ENCODE measurements at places on chromosomes 7 and 10.

- DNase-seq, result no peak
These were observed 35.9 kb downstream of the IL6 start for GRCh38 chr7:22762866-22763265.

DNA sequence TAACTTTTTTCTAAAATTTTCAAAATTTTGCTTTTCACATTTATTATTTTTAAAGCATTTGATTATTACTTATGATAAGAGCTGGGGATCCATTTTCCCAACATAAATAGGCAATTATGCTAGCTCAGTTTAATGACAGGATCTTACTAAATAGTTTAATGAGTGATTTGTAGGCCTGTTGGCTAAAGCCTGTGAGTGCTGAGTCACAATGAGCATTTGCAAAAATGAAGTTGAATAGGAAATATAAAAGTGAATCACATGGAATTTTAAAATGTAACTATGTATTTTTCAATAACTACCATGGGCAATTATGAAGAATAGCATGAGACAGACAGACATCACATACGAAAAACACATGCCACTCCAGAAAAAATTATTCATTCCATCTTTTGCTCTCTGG lies 45.1 kb upstream of the ZPBP start:
- DNase-seq, result no peak

DNA sequence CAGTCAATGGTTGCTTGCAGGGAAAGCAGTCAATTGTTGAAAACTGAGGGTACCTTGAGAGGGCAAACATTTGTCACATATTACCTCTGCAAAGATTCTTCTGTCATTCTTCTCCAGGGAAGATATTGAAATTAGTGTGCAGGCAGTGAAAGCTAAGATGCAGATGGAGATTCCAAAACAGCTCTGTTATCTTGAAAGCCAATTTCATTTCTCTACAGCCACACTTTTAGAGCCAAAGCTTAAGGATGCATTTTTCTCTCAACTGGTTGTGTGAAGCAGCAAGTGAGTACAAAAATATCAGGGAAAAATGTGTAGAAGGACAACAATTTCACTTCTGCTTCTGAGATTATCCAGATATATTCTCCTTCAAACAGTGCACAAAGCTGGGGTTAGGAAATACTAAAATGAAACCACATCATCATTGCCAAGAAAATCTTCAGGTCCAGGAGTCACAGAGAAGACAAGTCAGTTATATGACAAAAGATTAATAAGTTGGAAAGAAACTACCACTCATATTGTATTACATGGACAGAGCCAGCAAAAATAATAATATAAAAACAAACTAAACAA lies 16.3 kb downstream of the SGMS1 start:
- no peak for DNase-seq

DNA sequence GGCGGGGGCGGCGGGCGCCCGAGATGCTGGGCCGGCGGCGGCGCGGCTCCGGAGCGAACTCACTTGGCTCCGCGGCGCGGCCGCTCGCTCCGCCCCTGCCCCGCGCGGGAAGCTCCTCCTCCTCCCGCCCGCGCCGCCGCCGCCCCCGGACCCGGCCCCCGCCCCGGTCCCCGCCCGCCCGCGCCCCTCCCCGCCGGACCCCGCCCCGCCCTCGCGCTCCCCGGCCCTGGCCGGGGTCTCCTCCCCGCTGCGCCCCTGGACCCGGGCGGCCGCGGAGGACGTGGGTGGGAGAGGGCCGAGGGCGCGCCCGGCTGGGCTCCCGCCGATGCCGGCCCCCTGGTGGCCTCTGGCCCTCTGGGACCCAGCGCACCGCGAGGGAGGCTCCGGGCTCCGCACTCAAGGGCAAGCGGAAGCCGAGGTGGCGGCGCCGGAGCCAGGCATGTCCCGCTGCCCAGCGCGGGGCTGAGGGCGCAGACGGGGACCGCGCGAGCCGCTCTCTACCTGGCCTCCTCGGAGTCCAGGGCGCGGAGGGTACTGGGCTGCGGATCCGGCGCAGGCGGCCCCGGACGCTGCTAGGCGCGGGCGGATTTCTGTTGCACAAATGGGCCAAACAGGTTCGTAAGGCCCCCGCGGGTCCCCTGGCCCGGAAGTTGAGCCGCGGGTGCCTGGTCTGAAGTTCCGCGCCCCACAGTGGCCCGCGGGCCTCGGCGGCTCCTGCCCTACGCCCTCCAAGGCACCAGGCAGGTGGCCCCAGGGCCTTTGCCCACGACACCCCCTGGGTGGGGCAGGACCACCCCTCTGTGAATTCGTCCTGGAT lies at the start of gene TCERG1L:
Gene TCERG1L (minus strand): TSS at position 61 of the 817 bp plus-strand sequence. CDS start 86 bp downstream, outside the sequence.
- no peak for DNase-seq

DNA sequence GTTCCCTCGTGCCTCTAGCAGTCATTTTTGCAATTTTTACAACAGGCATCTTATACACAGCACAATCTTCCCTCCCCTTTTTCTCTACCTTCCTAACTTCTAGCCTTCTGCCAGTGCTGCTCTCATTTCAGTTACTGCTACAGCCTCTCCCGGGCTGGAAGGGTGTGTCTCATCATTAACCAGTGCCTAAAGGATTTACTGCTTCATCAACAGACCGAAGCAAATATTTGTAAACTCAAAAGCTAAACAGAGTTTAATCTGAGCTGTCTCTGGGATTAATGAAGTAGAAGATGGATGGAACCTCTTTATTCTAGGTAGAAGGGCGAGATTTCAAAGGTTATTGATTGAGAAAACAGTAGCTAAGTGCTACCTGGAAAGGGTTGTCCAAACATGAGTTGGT lies 94.3 kb downstream of the PRPF18 start:
- no peak for DNase-seq

DNA sequence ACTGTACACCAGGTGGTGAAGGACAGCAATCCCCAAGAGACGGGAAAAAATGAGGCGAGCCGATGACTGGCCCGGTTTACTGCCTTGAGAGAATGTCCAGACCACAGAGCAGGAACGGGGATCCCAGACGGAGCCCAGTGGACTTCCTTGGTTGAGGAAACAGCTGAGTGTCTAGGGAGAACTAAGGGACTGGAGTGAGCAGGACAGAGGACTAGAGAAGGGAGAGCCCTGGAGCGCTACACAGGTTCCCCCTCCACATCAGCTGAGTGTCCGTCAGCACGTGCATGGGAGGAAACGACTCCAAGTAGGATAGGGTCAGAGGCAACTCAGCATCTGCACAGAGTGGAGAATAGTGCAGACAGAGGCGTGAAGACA lies 7.1 kb upstream of the WDR86 start:
- DNase-seq, result no peak

DNA sequence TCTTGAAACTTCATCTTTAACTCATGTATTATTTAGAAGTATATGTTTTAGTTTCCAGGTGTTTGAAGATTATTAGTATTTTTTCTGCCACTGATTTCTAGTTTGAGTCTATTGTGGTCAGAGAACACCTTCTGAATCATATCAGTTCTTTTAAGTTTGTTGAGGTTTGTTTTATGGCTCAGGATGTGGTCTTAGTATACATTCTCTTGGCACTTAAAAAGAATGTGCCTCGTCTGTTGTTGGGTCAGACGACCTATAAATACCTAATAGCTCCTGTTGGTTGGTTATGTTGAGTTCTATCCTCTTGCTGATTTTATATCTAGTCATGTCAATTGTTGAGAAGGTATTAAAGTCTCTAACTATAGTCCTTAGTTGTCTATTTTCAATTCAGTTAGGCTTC lies 15.9 kb downstream of the TDRD1 start:
- no peak for DNase-seq

DNA sequence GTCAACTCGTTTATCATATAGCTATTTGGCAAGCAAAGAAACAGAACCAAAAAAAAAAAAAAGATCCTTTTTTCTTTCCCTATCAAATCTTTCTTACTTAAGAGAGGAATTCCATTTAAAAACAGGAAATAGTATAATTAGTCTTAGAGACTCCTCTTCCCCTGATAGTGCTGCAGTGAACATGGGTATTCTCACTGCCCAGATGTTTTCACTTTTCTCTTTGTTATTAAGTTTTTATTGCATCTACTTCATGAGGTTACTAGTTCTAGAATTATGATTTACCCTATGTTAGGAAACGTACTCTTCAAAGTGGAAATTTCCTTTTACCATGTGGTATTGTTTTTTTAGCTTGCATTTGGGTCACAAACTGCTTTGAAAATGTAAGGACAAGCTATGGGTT lies 8.5 kb downstream of the CASP2 start:
- no peak for DNase-seq

DNA sequence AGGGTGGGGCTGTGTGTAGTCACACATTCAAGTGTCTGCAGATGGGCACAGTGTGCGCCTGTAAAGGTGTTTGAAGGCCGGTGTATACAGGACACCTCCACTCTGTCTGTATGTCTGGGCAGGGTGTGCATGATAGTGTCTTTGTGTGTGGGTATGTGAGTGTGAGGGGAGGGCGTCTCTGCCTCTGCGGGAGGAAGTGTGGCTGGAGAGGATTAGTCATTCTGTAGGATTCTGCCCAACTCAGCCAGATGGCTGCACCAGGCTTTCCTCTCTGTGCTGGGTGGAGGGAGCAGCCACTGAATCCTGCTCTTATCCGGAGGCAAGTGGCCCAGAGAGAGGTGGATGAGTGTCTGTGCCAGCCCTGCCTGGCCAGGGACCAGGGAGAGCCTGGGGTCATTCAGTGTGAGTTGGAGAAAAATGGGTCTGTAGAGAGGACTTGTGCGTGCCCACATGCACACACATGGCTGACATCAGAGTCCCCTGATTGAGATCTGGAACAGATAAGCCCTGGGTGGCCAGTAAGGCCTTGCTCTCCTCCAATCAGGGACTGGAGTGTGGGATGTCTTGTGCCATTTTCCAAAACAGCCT lies 1.7 kb downstream of the SFXN3 start:
- DNase-seq, result peak; percentile 57

DNA sequence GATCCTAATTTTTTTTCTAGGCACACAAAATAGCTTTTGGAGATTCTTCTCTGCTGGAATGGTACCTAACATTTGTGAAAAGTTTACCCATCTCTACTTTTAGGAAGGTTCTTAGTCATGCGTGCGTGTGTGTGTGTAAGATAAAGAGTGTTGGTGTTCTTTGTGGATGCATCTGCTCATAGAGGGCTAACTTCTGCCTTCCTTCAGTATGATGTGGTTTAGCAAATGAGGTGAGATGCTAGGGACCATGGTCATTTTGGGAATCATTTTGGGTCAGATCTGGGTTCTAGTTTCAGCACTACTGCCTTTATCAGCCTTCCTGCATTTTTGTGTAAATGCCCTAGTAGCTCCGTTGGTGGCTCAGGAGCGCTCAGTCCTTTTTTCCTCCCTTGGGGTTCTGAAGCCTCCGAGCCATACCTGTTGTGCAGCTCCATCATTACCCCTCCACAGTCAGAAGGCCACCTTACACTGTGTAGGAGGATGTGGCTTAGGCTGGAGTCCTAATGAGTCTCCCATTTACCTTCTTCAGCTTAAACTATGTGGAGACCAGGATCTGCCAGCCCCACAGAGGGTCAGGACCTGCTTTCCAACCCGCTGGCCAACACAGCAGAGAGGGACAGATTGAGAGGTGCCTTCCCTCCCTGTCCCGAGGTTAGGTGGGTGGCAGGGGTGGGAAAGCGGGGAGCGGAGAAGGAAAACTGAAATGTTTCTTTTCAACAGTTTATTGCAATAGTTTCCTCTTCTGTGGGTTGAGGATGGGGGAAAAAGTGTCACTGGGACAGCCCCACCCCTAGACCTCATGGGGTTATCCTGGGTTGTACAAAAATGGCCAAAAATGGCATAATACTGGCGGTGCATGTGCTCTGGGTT lies 31.2 kb downstream of the TSPAN14 start:
- DNase-seq, result no peak

- no peak for DNase-seq
These were observed 1.3 kb downstream of the ZMIZ2 start for GRCh38 chr7:44749992-44750391.

- no peak for DNase-seq
These were observed 75.3 kb upstream of the FOXK1 start for GRCh38 chr7:4606797-4607196.

GRCh38 chr7:82527851-82528250 lies 84.3 kb upstream of the CACNA2D1 start:
- DNase-seq, result no peak

DNA sequence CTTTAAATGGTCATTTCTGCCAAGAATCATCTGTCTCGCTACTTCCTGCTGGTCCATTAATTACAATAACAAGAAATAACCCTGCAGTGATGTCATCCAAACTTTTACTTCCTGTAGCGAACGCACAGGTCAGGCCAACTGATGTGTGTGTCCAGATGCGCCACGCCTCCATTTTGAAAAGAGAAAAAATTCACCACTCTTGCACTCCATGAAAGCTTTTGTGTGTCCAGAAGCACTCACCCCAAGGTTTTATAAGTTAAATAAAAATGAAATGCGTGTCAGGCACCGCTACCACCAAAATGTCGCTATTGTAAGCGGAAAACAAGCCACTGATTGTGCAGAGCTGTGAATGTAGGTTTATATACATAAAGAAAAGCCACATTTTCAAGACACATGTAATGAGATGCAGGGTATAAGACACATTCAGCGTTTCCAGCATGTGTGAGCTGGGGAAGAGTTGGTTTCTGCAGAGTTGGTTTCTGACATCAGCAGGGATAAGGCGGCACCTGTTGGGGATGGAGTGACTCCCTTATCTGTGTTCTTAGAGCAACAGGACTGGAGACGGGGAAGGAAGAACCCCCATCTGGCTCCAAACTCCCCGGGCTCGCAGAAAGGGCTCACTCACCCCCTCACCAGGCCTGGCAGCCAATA lies 83.3 kb downstream of the CTBP2 start:
- no peak for DNase-seq

GRCh38 chr10:66877361-66877760 lies 48.5 kb upstream of the LRRTM3 start:
- no peak for DNase-seq

DNA sequence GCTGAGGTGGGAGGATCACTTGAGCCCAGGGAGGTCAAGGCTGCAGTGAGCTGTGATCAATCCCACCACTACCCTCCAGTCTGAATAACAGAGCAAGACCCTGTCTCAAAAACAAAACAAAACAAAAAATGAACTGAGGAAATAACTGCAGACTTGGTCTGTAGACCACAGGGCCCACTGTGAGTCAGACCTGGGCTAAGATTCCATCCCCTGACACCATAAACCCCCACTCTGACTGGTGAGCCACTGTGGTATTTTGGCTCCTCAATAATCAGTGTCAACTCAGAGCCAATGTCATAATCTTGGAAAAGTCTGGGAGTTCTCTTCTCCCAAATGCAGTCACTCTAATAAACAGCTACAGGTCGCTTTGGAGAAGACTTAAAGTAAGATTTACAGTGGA lies 24.0 kb upstream of the ERCC6 start:
- no peak for DNase-seq

GRCh38 chr7:74148491-74148890 lies 25.7 kb upstream of the EIF4H start:
- DNase-seq, result no peak

GRCh38 chr10:11563936-11564335 lies 47.5 kb downstream of the USP6NL start:
- no peak for DNase-seq

DNA sequence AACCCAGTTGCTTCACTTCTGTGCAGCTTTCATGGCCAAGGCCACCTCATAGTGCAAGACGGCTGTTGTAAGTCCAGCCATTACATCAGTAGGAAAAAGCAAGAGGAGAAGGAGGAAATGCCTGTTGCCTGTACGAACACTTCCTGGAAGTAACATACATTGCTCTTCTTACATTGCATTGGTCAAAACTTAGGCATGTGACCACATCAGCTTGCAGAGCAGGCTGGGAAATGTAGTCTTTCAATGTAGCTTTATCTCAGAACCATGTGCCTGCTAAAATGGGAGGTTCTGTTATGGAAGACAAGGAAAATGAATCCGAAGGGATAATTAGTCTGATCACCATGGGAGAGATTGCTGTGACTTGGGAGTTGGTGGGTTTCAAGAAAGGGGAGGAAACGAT lies 4.3 kb downstream of the SLC29A3 start:
- no peak for DNase-seq

GRCh38 chr10:118621304-118621942 lies 26.0 kb upstream of the PRLHR start:
- no peak for DNase-seq
